ENCODE measurements at places on chromosomes 12 and 14. TPM values are rescaled to one million over a fixed set of nuclear protein-coding genes. Genes with fewer than 3 reads are reported as not detected.

DNA sequence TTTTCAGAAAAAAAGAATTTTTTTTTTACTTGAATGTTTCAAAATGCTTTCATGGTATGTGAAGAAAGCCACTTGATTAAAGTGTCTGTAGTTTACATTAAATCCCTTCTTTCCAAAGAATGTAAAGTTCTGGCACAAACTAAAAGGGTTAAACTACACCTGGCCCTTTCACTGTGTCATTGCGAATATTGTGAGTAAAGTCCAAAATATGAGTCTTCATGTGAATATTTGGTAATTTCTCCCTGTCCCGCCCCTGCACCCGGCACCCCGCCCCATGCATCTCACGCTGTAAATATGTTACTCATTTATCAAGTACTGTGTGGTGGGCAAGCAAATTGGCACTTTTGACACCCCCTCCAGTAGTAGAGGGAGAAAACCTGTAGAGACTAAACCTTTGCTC, 274.7 kb downstream of the TTC6 start:
- no peak for DNase-seq

DNA sequence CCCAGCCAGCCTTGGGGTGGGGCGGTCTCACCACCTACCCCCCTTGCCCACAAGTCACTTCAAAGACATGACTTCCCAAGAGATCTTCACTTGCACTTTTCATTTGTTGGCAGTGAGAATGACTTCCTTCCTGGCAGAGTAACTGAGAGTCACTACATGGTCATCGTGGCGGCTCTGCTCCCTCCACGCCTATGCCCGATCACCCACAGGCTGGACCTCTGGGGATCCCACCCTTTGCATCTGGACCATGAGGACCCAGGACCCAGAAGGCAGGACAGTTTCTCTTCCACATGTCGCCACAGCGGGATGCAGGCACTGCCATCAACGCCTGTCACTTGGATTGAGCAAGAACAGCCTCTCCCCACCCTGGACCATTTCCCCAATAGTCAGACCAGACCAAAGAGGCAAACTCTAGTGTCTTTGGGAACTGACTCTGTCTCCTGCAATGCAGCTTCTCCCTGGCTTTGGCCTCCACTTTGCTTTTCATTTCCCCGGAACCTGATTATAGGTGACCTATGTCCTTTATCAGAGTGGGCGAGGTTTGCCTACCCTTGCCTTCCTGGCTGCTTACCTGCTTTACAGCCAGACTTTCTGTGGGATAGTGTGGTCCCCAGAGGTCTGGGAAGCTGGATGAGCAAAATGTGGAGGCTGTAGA, 3.6 kb downstream of the VDR start:
- DNase-seq = no peak

GRCh38 chr12:31035226-31035625, 38.4 kb upstream of the DDX11 start:
- no peak for DNase-seq

DNA sequence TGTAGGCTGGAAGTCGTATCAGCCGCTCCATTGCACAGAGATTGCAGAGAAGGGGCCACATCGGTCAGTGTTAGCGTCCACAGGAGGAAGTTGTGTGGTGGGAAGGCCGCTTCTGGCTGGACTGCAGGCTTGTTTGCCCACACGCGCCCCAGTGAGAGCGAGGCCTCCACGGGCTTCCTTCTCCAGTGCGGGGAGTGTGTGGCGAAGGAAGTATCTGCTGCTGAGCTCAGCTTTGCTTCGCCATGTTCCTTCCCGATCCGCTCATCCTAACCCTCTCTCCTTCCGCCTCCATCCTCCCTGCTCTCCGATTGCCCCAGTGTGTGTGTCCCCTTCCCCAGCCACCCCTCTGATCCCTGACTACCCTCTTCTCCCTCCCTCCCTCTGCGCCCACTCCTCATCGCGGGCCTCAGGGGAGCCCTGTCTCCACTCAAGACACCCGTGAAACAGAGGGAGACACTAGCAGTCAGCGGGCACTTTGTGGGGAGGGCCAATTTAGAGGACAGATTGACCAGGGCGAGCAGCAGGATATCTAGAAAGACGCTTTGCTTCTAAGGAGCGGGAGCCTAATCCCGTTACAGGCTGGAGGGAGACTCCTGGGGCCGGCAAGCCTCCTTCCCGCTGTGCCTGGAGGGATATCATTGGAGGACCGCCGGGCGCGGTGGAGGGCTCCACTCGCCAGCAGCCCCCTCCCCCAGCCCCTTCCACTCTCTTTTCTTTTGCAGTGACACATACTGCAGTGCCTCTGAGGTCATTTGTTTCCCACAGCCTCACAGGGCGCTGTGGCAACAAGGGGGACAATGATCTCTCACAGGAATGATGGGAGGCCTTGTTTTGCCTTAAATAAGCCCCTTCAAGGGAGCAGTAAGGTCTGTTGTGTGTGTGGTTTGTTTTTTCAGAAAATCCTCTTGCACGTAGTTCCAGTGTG, 428.8 kb downstream of the ZFP36L1 start:
- no peak for DNase-seq

DNA sequence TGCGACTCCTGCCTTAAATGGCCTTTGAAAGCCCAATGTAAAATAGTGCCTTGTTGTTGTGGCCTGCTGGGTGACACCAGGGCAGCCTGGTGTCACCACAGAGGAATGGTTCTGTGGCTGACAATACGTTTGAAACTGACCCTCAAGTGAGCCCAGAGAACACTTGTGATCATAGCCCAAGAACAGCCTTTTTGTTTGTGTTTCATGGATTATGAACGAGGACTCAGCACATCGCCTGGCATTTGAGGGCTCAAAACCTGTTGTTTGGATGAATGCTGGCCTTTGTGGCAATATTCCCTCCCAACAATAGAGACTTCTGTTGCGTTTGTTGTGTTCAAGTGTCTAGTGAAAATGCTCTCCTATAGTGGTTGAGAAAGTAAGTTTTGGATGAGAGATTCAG, 48.5 kb downstream of the TSPAN9 start:
- no peak for DNase-seq

- no peak for DNase-seq
These were observed 122.1 kb upstream of the NRXN3 start for GRCh38 chr14:78048120-78048519.

- peak; percentile 5 for DNase-seq
These were observed at the start of gene LRRC9 for GRCh38 chr14:59919570-59920377. Gene LRRC9, plus strand, starts transcription at chr14:59920144.

DNA sequence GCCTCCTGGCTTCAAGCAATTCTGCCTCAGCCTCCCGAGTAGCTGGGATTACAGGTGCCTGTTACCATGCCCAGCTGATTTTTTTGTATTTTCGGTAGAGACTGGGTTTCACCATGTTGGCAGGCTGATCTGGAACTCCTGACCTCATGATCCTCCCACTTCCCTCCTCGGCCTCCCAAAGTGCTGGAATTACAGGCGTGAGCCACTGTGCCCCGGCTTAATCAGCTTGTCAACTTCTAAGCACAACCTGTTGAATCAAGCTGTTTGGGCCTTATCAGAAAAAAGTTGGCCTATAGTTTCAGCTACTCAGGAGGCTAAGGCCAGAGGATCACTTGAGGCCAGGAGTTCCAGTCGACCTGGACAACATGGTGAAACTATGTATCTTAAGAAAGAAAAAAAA, 7.9 kb downstream of the MARK3 start:
- DNase-seq = no peak

DNA sequence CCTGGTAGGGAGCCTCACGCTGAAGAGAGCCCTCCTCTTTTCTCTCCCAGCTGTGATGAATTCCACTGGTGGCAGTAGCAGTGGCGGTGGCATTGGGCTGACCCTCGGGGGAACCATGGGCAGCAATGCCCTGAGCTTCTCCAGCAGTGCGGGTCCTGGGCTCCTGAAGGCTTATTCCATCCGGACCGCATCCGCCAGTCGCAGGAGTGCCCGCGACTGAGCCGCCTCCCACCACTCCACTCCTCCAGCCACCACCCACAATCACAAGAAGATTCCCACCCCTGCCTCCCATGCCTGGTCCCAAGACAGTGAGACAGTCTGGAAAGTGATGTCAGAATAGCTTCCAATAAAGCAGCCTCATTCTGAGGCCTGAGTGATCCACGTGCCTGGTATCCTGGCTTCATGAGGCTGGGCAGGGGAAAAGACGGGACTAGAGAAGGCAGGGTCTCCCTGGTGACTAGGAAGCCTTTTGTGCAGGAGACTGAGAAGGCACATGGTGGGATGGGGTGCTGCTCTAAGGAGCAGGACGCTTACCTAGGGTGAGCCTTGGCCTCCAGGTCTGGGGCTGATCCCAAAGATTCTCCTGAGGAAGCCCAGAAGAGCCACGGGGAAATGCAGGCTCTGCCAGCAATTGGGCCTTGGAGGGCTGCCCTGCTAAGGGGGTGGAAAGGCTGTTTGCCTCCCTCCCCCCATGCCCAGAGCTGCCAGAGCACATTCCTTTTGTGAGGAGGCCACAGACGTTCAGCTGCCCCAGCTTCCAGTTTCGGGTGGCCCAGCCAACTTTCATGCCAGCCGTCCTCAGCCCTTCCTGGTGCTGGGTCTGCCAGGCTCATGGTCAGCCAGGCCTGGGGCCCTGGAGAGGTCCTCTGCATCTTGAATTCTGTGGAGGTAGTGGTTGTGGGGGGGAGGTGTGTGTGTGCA, 15.8 kb downstream of the KRT7 start:
- DNase-seq = no peak

Gene CYP46A1
- 0.39 TPM for total RNA-seq

Gene PPP1R1A
- not detected for total RNA-seq

Gene SLCO1B1
- not detected for total RNA-seq

Gene C12orf54
- not detected for total RNA-seq

Gene MDGA2
- not detected for total RNA-seq

Gene PTPN6
- 237 TPM for total RNA-seq
